ENCODE measurements at places on chromosomes 12 and 14.

GRCh38 chr12:100442403-100442802 is 31.3 kb upstream of the NR1H4 start:
- no peak for DNase-seq

GRCh38 chr12:41039461-41039860 is 148.7 kb upstream of the PDZRN4 start:
- DNase-seq, result no peak

DNA sequence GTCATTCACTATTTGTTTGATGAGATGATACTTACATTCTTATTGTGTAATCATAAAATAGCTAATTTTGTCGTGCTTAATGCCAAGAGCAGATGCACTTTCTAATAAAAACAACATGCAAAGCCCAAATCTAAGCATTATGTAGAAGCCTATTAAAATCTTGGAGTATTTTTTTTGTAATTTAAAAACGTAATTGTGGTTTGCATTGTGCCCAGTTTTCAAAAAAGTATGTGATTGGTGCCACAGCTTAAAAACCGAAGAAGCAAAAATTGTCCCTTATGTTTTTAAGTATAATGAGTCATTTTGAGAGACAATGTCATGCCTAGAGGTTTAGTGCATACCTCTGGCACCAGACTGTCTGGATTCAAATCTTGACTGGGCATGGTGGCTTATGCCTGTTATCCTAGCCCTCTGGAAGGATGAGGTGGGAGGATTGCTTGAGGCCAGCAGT is 464.8 kb upstream of the RGS6 start:
- no peak for DNase-seq

GRCh38 chr14:81319314-81319713 is 80.8 kb downstream of the STON2 start:
- no peak for DNase-seq

All from RPMI8226 (cell line).